ENCODE measurements at places on chromosomes 6 and 20.

DNA sequence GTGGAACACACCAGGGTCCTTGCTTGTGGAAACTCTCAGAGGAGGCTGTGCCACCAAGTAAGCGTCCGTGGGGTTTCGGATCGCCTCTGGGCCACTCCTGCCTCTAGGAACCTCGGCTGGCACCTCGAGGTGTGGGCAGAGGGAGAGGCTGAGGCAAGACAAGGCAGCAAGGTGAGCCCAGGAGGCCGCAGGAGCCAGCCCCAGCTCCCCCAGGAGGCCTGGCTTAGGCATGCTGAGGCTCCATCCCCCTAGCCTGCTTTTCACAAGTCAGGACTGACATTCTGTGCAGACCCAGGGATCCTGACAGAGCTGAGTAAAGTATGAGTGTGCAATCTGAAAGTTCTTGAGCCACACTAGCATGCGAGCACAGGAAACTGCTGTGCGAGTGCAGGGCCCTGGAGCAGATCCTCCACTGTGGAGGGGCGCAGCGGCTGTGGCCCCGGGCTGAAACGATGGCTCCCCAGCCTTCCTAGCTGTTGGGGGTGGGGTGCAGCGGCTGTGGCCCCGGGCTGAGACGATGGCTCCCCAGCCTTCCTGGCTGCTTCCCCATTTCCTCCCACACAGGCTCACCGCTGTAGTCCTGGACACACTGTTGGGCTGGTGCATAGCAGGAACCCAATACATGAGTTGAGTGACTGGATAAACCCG, 75.2 kb upstream of the CD93 start:
- no peak for DNase-seq

- no peak for DNase-seq
These were observed 85.6 kb downstream of the MRPL14 start for GRCh38 chr6:44041461-44042260.

- no peak for DNase-seq
These were observed 10.5 kb downstream of the RALY start for GRCh38 chr20:34004227-34004626.

- DNase-seq = no peak
These were observed 48.8 kb downstream of the NOX3 start for GRCh38 chr6:155406801-155407200.

GRCh38 chr6:548517-548916, 108.4 kb downstream of the HUS1B start:
- DNase-seq = no peak

GRCh38 chr6:129695373-129696027, 14.5 kb downstream of the ARHGAP18 start:
- DNase-seq = no peak

DNA sequence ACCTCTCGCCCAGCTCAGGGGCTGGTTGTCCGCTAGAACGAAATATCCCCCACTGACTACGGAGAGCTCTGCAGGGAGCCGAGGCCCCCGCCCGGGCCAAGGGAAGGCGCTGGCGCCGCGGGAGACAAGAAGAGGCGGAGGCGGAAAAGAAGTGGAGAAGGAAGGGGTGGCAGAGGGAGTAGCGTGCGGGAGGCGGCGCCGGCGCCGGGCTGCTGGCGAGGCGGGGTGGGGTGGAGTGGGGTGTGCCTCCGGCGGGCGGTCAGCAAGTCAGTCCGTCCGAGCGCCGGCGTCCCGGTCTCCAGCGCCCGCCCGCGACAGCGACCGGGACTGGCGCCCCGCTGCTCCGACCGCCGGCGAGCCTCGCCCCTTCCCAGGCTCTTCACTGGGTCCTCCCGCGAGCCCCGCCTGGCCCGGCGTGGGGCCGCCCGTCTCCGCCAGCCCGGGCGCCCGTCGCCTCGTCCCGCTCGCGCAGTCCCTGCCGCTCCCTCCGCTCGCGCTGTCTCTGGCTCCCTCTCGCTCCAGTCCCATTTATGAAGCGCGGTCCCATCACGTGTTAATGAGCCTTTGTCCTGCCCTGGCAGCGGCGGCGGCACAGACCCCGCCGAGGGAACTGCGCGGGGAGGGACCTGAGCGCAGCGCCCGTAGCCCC, at the start of gene CNR1:
TSS of gene CNR1 (minus strand) at position 504 of the 649 bp plus-strand sequence. CDS start 21,073 bp downstream, outside the sequence.
- peak; percentile 52 for DNase-seq

DNA sequence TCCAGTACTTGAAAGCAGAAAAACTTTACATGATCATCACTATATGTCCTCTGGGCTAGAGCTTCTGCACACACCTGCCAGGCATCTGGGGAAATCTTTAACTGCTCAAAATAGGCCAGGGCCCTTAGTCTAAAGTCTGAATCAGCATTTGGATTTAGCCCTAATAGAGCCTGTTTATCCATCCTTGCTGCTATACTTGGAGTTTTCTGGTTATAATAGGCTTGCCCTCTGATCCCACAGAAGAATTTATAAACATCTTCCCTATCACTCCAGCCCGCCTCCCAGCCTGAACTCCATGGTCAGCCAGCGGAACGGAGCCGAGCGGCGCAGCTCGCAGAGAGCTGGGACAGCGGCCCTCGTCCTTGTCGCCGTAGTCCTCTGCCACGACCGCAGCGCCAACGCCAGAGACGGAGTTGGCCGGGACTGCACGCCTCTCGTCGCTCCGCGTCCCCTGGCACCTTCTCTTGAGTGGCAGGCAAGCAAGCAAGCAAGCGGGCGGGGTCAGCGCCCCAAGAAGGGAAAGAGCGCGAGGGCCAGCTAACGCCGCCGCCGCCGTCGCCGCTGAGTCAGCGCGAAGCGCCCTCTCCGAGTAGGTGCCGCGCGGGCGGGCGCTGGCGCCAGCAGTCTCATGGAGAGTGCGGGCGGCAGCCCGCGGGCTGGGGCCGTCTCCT, 25.4 kb upstream of the ASIP start:
- DNase-seq = peak; percentile 24

DNA sequence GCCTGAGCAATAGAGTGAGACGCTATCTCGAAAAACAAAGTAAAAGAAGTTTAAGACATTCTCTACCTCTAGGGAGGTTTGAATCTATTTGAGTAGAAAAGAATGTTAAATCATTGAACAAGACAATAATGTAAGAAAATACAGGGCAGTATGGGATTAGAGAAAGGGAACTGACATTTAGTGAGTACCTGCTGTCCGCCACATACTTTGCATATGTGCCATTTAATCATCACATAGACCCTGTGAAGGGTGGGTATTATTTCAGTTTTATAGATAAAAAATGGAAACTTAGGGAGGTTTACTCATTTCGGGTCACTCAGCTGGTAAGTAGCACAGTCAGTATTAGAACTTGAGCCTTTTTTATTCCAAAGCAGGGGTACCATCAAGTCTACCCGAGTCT, 31.4 kb downstream of the STK4 start:
- no peak for DNase-seq

- no peak for DNase-seq
These were observed 19.1 kb upstream of the CHMP4B start for GRCh38 chr20:33791959-33792597.

DNA sequence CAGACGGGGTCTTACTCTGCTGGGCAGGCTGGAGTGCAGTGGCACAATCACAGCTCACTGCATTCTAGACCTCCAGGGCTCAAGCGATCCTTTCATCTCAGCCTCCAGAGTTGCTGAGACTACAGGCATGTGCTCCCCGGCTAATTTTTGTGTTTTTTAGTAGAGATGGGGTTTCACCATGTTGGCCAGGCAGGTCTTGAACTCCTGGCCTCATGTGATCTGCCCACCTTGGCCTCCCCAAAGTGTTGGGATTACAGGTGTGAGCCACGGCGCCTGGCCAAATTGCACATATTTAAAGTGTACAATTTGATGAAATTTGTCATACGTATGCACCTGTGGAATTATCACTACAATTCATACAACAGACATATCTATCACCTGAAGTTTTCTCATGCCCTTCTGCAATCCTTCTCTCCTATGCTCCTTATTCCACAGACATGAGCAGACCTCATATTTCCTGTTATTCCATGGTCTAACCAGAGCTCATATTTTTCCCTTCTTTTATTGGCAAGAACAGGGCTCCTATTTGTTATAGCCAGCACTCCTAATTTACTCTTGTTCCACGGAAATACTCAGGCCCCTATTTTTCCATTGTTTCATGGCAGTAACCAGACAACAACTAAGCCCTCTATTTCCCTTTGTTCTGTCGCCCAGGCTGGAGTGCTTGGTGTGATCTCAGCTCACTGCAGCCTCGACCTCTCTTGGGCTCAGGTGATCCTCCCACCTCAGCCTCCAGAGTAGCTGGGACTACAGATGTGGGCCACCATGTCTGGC, 2.2 kb upstream of the CSTL1 start:
- DNase-seq = no peak

DNA sequence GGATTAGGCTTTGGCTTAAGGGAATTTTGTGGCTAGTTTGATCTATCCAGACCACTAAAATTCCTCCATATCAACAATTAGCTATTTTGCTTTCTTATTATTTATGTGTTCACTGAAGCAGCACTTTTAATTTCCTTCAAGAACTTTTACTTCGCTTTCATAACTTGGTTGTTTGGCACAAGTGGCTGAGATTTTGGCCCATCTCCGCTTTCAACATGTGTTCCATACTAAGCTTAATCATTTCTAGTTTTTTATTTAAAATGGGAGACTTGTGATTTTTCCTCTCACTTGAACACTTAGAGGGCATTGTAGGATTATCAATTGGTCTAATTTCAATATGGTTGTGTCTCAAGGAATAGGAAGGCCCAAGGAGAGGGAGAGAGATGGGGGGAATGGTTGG, 102.4 kb upstream of the HSF2 start:
- DNase-seq = no peak

GRCh38 chr20:32806356-32806755, 13.4 kb upstream of the MAPRE1 start:
- peak; percentile 62 for DNase-seq

DNA sequence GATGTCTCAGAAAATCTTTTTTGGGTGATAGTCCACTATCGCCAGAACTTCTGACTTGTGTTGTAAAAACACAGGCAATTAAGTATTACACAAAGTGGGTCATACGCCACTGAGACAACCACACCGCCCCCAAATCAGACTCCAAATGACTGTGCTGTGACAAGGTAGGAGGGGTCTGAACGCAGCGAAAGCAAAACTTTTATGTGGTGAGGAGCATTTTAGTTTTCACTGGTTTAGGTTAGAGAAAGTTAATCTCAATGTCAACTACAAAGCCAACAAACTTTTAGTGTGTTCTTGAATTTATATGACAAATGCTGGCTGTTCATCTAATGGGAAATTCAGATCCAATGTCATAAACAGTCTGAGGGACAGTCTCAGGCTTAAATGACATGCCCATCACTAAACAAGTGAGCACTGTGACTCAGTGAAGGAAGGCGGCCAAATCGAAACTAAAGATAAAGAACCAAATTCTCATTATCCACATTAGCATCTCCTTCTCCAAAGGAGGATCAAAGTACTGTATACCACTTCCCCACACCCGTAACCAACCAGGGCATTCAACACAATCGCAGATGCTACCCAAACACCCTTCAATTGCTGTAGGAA, 186.7 kb downstream of the GJA10 start:
- DNase-seq = no peak

- no peak for DNase-seq
These were observed 905 bp downstream of the RARS2 start for GRCh38 chr6:87588756-87589407.

DNA sequence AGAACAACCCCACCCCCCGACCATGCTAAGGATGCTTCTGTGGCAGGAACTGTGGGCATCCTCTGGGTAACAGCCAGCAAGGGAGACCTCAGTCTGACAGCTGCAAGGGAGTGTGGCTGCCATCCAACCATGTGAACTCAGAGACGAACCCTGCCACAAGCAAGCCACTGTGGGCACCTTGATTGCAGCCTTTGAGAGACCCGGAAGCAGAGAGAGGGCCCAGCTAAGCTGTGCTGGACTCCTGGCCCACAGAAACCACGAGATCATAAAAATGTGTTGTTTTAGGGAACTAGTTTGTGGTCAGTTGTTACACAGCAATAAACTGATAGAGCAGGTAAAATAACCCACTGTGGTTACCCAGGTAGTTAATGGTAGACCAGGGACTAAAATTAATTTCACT, 414.6 kb downstream of the CDH26 start:
- no peak for DNase-seq

- DNase-seq = no peak
These were observed 49.6 kb upstream of the CD93 start for GRCh38 chr20:23135449-23136420.

- no peak for DNase-seq
These were observed 21.1 kb downstream of the COL20A1 start for GRCh38 chr20:63314015-63314471.

GRCh38 chr6:132698608-132699007, 15.2 kb downstream of the VNN1 start:
- no peak for DNase-seq

DNA sequence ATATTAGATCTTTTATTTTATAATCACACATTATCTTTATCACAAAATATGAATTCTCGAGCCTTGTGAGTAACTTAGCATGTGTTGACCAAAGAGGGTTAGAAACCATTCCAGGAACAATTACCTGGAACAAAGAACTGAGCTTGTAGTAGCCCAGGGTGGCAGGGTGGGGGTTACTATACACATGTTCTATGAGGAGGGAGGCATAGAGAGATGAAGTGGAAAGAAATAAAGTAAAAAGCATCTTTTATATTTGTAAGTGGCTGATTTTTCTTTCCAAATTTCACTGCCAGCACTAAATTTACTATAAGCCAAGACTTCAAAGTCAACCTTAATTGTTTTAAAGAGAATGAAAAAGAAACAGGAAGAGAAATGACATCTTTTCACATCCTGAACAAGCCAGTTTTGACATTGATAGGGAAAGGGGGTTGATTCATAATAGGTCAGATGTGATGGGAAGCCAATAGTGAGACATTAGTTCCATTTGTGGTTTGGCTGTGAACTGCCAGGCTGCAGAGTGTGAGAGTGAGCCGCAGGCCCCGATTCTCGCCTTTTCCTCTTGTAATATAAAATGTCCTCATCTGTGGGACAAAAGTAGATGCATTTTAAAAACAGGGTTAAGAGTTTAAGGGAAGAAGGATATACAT, 52.7 kb upstream of the MYB start:
- no peak for DNase-seq

DNA sequence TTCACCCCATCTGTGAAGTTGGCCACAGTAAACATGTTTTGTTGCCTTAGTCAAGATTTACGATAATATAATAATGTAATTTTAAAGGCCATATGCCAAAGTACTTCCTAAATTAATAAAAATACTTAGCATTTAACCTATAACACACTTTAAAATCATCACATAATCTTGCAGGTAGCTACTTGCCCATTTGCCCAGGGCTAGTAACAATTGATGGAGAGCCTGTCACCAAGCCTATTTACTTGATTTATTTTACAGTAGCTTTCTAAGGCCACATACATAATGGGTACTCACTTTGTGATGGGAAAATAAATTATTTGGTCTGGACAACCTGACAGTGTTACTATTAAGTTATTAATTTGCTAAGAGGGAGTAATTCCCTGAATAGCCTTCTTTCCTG, 14.5 kb downstream of the BTBD9 start:
- no peak for DNase-seq
